ENCODE measurements at places on chromosomes 13 and 19.

DNA sequence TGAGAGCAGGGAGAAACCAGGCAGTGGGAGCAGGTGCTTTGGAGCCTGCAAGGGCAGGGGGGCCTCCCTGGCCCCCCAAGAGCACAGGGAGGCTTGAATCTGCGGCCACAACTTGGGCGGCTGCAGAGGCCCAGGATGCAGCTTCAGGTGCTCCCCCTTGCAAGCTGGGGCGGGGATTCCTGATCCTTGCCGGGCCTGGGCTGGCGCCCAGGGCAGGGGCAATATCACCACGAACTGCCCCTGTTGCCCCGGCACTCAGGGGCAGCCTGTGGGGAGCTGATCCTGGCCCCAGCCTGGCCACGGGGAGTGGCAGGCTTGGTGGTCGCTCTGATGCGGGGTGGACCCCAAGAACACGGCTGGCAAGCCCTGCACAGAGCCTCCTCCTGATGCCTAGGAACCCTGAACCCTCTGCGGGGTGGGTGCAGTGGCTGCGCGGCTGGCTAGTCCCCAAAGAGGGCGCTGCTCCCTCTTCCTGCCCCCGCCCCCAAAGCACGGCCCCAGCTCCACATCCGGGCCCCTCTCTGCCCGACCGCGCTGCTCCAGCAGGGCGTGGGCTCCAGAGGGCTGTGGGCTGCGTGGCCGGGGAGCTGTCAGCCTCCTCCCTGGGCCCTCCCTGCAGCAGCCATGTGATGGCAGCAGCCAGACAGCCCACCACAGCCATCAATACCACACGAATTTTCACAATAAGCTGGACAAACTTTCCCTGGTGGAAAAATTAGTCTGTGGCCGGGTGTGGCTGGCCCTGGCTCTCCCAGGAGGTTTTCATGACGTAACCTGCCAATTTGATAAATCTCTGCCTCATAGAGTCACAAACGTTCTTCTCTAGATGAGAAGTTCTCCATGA, 21.0 kb downstream of the TNFSF9 start:
- no peak for DNase-seq

- DNase-seq: no peak
Observed at GRCh38 chr13:46817095-46817494, 20.1 kb upstream of the ESD start.

- DNase-seq: no peak
Observed at GRCh38 chr13:74869846-74870245, 612.1 kb downstream of the TBC1D4 start.

GRCh38 chr13:51679616-51680015, 95.4 kb downstream of the WDFY2 start:
- DNase-seq: no peak

- no peak for DNase-seq
Observed at GRCh38 chr13:43822969-43823368, 36.2 kb upstream of the ENOX1 start.

GRCh38 chr13:43088093-43088511, 64.7 kb downstream of the DNAJC15 start:
- DNase-seq: no peak

DNA sequence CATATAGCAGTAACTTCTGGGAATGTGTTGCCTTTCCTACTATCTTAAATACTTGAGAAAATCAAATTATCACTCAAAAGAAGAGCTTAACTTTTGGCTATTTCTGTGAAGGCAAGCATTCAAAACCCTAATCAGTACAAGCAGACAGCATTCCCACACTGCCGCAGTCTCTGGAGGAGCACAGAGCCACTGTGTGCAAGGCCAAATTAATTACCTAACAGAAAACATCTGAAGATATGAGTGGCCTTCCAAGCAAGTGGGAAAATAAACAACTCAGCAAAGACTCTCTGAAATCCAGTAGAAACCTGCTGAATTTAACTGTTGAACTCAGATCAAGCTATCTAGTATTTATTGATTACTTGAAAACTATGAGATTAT, 68.2 kb downstream of the COL4A1 start:
- no peak for DNase-seq
